ENCODE measurements at places on chromosomes 13 and 19.

DNA sequence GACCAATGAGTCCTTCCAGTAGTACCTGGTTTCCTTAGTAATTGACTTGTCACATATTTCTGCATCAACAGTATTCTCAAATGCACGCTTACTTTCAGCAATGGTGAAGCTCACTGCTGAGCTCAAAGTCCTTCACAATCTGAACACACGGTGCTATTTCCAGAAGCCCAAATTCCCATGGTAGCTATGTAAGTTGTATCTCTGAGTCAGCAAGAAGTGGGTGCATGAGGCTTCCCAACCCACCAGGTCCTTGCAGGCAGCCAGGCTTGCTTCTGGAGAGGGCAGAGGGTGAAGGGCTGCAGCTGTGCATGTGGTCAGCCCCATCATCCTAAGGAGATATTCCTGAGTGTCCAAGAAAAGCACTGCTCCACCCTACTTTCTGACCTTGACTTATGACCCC lies 25.7 kb downstream of the COL4A2 start:
- DNase-seq, result no peak

DNA sequence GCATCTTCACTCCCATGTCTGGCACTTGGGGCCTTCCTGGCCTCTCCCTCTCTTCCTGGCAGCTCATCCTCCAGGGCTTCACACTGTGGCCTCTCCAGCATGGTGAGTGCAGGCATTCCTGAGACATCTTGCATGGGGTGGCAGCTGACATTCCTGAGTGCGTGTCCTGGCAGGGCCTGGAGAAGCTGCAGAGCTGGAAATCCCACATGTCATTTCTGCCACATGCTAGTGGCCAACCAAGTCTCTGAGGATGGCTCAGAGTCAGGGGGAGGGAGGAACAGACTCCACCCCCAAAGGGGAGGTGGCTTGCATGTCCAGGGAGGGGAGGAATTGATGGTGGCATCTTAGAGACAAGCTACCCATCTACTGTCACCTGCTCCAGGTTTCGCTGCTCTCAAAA lies 41.6 kb upstream of the AMER2 start:
- no peak for DNase-seq

DNA sequence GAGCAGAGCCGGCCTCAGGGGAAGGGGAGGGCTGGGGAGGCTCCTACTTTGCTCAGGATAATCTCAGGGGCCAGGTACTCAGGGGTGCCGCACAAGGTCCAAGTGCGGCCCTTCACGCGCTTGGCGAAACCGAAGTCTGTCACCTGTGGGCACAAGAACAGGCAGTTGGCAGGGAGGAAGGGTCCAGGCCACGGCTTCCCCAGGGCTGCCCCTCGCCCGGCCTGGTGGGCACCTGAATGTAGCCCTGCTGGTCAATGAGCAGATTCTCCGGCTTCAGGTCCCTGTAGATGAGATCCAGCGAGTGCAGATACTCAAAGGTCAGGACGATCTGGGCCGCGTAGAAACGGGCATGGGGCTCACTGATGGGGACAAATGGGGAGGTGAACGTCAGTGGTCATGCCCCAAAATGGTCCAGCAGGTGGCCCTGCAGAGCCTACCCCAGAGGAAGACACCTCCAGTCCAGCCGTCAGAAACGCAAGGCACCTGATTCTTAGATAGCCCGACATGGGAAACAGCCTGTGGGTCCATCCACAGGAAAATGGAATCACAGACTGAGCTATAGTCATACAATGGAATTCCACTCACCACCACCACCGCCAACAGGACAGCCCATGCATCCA lies 7.1 kb upstream of the SAMD1 start:
- DNase-seq, result no peak

DNA sequence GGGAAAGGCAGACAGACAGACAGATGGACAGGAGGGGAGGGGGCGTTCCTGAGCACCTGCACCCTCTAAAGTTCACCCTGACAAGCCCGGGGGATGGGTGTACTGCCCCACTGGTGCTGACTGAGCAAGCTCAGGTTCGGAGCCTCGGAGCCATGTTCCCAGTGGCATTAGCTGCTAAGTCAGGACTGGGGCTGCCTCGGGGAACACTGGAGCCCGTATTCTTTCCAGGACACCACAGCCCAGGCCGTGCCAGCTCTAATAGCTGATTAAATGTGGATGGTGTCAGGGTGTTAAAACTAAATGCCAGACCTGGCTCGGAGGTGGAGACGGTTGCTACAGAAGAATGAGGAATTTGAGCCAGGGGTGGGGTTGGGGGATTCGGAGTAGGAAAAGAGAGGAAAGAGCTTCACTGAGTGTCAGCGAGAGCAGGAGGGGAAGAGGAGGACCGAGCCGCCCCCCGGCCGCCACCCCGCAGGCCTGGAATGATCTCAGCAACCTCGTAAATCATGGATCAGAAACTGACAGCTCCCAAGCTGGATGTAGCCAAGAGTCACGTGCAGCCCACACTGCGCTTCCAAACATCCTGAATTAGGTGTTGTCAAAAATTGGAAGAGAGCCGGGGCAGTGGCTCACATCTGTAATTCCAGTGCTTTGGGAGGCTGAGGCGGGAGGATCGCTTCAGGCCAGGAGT lies 10.4 kb downstream of the MAP2K2 start:
- no peak for DNase-seq

GRCh38 chr13:112985803-112986408 lies 16.9 kb downstream of the MCF2L start:
- DNase-seq, result no peak

- DNase-seq, result no peak
Observed at GRCh38 chr19:50214699-50215543, 11.5 kb downstream of the MYH14 start.

DNA sequence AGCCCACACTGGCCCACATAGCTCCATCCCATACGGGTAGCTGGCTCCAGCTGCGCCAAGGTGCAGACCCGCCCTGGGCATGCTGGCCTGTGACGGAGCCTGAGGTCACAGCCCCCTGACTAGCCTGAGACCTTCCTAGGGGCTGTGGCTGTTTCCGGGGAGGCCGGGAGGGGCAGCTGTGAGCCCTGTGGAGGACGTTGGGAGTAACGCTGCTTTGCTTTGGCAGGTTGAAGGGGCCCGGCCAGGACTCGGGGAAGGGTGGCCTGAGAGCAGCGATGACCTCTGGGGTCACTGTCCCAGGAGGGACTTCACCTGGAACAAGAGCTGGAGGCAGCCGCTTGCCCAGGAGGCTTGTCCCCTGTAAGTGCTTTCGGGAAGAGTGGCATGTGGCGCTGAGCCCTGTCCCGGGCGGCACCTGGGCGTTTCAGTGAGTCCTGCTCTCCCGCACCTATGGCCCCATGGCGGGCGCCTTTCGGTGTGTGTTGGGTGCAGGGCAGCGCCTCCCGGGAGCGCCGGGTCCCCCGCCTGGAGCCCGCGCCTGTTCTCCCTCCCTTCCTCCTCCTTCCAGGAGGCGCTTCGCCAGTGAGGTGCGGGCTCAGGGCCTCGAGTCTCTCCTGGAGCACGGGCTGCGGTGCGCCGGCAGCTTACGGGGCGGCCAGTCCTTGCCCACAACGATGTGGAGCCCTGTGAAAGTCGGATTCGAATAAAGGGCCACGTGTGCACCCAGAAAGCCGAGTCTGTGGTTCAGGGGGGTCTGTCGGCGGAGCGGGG lies 1.1 kb upstream of the FAM174C start:
- DNase-seq, result no peak

Measured in activated gamma-delta T cell (primary cell).